ENCODE measurements at places on chromosomes 1 and 21. TPM values are rescaled to one million over a fixed set of nuclear protein-coding genes. Genes with fewer than 3 reads are reported as not detected.

Gene KCNH1
- total RNA-seq = 0.19 TPM

Gene DYNLT5
- total RNA-seq = 2.8 TPM

Gene AQP10
- not detected for total RNA-seq

Gene TNFRSF18
- total RNA-seq = 0.58 TPM

Gene HRNR
- not detected for total RNA-seq

Gene CLSTN1
- total RNA-seq = 66.2 TPM

Gene LCE1A
- total RNA-seq = not detected

Gene RBBP4
- 312 TPM for total RNA-seq

Gene NCAM2
- 0.83 TPM for total RNA-seq

Gene CYP4Z1
- not detected for total RNA-seq

Gene LDLRAD2
- 0.31 TPM for total RNA-seq

Gene OR2M3
- total RNA-seq = not detected

Gene FCMR
- not detected for total RNA-seq

Gene ZNF678
- total RNA-seq = 60.0 TPM

Gene HTR1D
- 4.7 TPM for total RNA-seq

Gene RHEX
- total RNA-seq = not detected

Gene FCGR1A
- not detected for total RNA-seq

Gene CREG1
- total RNA-seq = 42.7 TPM

Gene PADI1
- total RNA-seq = 0.27 TPM

Gene ATP6V1G3
- total RNA-seq = not detected

Gene HPDL
- total RNA-seq = 60.7 TPM

Gene OR14K1
- not detected for total RNA-seq

Gene SMIM11
- total RNA-seq = 8.9 TPM

Gene C4BPA
- not detected for total RNA-seq

Gene CLCA1
- total RNA-seq = not detected

Gene C8A
- total RNA-seq = not detected

Gene GJA8
- not detected for total RNA-seq

All from GM23338 (cell line).